ENCODE measurements at places on chromosomes 13 and 19.

DNA sequence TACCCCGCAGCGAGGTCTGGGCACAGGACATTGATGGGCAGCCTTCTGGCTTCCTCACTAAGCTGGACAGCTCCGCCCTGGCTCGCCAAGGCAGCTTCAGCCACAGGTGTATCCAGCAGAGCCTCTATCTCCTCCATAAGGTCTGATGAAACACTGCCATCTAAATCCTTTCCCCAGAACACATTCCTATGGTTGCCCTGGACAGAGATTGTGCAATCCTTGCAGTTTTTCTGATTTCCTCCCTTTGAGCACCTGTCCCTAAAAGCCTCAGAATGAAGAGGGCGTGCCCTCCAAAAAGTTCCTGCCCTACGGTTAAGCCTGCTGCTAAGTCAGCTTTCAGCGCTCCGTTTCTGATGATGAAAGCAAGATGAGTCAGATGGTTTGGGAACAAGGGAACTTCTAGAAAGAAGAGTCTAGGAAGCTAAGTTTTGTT lies 21.0 kb downstream of the CLEC4M start:
- DNase-seq: no peak

GRCh38 chr19:6737873-6738786 lies 750 bp upstream of the GPR108 start:
- peak; percentile 75 for DNase-seq

GRCh38 chr19:43664018-43664417 lies 6.0 kb downstream of the PLAUR start:
- no peak for DNase-seq

GRCh38 chr13:21744149-21744548 lies 73.3 kb downstream of the FGF9 start:
- no peak for DNase-seq

DNA sequence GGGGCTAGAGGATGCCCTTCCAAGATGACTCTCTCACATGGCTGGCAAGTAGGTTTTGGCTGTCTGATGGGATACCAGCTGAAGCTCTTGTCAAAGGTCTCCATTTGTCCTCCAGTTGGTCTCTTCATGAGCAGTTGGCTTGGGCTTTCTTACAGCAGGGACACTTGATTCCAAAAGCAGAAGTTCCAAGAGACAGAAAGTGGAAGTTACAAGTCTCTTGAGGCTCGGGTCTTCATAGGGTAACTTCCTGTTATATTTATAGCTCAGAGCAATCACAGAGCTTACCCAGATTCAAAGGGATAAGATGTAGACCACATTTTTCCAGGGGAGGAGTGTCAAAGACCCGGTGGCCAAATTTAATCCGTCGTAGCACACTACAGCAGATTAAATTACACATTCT lies 440.0 kb downstream of the RFC3 start:
- peak; percentile 23 for DNase-seq

- no peak for DNase-seq
These were observed 664 bp downstream of the ICAM5 start for GRCh38 chr19:10290357-10290875.

DNA sequence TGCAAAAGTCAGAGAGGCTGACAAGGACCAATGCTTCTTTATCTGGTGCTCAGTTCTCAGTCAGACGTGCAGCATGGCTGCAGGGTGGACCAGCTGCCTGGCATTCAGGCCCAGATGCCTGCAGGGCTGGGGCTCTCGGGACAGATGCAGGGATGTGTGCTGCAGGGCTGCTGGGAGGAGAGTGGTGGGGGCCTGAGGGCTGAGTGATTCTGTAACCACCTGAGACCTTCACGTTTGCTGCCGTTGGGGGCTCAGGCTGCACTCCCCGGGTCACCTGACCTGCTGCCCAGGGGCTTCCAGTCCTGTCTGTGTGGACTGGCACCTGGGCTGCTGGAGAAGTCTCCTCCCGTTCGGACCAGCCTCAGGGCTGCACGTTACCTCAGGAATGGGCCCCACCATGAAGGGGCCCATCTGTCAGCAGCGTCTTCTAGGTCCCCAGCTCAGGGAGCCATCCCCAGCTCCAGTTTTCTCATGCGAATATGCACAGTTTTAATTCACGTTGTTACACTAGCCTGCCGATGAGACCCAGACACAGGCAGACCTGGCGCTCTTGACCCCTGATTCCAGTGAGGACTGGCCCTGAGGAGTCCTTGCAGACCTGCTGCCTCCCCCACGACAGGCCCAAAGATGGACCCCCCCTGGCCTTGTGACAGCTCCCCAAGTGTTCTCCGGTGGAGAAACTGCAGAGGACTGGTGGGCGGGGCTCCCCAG lies 16.9 kb downstream of the KCTD15 start:
- no peak for DNase-seq

GRCh38 chr13:43669101-43669500 lies 117.7 kb downstream of the ENOX1 start:
- no peak for DNase-seq

DNA sequence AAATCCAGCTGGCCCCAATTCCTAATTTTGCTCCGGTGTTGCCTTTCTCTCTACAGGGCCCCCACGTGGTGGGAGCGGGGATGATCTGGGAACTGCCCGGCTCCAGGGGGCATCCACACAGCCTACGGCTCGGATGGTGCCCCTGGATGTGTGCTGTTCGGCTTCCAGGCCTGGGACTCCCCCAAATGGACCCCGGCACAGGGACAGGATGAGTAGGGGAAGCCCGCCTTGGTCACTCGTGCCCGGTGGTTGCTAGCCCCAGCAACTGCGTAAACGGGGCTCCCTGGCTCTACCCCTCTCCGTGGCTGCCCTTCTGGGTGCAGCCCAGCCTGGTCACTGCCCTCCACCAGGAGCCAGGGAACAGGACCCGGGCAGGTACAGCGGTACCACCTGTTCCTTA lies 111.5 kb downstream of the TEX26 start:
- DNase-seq: no peak

DNA sequence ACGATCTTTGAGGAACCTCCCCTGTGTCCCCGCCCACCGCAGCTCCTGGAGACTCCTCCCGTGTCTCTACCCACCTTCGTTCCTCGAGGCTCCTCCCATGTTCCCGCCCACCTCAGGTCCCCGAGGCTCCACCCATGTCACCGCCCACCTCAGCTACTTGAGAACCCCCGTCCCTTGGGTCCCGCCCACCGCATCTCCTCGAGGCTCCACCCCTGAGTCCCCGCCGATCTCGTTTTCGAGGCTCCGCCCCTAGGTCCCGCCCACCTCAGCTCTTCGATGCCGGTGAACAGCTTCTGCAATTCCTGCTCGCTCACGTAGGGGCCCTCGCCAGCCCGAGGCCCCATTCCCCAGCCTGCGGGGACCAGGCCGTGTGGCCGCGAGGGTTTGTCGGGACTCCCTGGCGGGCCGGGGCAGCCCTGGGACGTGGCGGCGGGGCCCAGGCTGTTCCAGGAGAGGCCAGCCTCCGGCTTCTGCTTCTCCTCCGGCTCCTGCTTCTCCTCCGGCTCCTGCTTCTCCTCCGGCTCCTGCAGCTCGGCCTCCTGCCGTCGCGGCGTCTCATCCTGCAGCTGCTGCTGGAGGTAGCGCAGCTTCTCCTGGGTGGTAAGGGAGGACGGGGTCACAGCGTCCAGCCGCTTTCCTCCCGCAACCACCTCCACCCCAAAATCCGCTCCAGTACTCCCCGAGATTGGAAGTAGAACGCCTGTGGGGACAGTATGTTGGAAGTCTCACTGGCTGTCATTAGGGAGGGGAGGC lies 16.7 kb downstream of the TSKS start:
- DNase-seq: no peak

DNA sequence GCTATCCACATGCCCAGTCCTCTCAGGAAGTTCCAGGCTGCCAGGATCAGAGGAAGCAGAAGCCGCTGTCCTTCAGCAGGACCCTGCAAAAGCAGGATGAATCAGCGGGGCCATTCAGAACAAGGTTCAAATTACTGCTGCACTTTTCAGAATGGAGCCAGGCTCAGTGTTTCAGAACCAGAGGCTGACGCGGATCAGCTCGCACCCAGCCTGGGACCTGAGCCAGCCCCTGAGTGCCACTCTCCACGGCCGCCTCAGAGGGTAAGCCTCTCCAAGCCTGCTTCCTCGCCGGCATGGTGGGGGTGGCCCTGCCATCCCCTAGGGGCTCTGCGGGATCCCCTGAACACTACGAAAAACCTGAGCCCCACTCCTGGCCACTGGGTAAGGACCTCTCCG lies 24.7 kb downstream of the RASA3 start:
- peak; percentile 29 for DNase-seq

- peak; percentile 85 for DNase-seq
These were observed 31.4 kb downstream of the CERS4 start for GRCh38 chr19:8240274-8241229.

- no peak for DNase-seq
These were observed 17.6 kb upstream of the TNFRSF19 start for GRCh38 chr13:23552661-23553060.

GRCh38 chr13:100464006-100464405 lies 124.6 kb downstream of the GGACT start:
- DNase-seq: no peak

- DNase-seq: peak; percentile 1
These were observed 1390.7 kb downstream of the SLITRK5 start for GRCh38 chr13:89061821-89062220.

GRCh38 chr13:112172641-112173251 lies 105.8 kb downstream of the SOX1 start:
- peak; percentile 72 for DNase-seq

DNA sequence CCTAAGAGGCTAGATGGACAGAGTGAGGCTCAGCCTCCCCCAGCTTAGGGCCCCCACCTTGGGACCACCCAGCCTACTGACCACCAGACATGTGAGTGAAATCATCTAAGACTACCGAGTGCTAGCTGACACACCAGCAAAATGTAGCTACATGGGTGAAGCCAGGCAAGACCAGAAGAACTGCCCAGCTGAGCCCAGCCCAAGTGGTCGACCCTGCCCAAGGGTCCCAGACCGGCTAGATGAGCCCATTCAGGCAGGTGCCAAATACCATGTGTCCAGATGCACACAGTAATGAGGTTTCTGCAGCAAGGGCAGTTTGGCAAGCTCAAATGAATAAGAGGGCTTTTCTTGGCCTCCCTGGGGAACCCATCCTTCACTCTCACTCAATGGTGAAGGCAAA lies 56.6 kb downstream of the ZNF557 start:
- DNase-seq: no peak

DNA sequence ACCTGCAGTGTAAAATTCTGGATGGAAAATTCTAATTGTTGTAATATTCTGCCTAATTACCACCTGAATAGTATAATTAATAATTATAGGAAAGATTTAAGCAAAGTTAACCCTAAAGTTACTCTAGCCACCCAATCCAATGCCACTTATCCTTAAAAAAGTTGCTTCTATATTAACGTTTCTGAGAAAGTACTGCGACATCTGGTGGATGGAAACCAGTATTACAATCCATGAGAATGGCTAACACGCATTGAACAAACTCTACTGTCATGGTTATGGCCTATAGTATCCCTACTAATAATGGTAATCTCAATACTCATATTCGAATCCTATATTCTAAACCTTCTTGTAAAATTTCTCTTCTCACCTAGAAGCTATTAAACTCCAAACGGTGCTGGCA lies 1551.8 kb downstream of the SLITRK1 start:
- DNase-seq: no peak

GRCh38 chr19:14033946-14034345 lies 2.4 kb downstream of the IL27RA start:
- no peak for DNase-seq

GRCh38 chr13:77351315-77351714 lies 24.4 kb upstream of the MYCBP2 start:
- peak; percentile 29 for DNase-seq

- no peak for DNase-seq
These were observed 1471.4 kb upstream of the PCDH20 start for GRCh38 chr13:62887046-62887445.

DNA sequence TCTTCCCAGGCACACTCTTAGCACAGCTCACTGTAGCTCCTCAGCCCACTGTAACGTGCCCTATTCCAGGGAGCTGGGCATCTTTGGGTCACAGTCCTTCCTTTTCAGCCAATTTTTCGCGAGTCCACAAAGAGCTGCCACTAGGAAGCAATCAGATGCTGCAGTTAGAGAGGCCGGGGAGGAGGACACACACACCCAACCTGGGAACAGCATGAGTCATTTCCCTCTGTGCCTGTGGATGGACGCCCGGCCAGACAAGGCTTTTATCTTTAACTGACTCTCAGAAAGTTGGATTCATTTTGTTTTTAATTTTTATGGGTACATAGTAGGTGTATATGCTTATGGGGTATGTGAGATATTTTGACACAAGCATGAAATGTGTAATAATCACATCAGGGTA lies 918.6 kb downstream of the UQCRFS1 start:
- no peak for DNase-seq

DNA sequence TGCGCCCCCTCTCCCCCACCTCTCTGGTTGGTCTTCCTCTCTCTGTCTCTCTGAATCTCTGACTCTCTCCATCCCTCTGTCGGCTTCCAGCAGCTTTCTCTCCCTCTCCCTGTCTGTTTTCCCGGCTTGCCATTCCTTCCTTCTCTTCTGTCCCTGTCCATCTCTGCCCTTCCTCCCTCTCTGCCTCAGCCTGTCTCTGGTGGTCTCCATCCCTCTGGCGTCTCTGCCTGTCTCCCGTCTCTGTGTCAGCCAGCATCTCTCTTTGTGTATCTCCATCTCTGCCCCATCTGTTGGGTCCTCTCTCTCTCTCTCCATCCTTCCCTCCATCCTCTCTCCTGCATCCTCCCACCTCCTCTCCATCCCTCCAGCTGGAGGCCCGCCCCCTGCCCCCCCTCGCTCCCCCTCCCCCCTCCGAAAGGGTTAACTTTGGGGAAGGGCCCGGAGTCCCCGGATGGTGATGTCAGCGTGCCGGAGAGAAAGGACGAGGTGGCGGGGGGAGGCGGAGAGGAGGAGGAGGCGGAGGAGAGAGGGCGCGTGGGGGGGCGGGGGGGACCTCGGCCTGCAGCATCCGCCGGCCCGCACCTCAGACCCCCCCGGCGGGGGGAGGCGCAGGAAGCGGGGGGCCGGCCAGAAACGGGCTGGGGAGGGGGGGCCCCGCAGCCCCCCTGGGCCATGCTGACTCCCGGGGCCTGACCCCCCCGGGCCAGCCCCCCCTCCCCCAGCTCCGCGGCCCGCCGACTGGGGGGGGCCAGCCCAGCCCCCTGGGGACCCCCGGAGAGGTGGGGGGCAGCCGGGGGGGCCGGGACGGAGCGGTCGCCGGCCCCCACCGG lies at the start of gene BRSK1:
BRSK1 (plus strand) TSS at position 450 of the 830 bp plus-strand sequence. CDS start 446 bp downstream, outside the sequence.
- peak; percentile 83 for DNase-seq

DNA sequence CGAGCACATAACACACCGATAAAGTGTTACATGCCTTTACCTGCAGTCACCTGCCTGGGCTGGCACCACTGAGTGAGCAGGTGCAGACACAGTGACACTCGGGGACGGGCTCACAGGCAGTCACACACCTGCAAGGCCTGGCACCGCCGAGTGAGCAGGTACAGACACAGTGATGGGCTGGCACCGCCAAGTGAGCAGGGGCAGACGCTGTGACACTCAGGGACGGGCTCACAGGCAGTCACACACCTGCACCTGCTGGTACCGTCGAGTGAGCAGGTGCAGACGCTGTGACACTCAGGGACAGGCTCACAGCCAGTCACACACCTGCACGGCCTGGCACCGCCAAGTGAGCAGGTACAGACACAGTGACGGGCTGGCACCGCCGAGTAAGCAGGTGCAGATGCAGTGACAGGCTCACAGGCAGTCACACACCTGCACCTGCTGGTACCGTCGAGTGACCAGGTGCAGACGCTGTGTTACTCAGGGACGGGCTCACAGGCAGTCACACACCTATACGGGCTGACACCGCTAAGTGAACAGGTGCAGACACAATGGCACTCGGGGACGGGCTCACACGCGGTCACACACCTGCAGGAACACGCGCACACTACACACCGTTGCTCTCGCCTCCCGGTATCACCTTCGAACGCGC lies 470 bp downstream of the ZNF835 start:
- no peak for DNase-seq

Measured in midbrain (tissue), 1 donor.